Astrocyte (in vitro differentiated cells and primary cell): ENCODE measurements at places on chromosomes 16 and 17. TPM values are rescaled to one million over a fixed set of nuclear protein-coding genes. Genes with fewer than 3 reads are reported as not detected.

Gene TBX2
- total RNA-seq, result 0.50 and 0.53 TPM in 2 replicates

Gene TP53TG3C
- total RNA-seq, result not detected in 2 replicates

- peak; percentile 52 for DNase-seq
These were observed 12.5 kb downstream of the SLC16A3 start for GRCh38 chr17:82241183-82241925.

DNA sequence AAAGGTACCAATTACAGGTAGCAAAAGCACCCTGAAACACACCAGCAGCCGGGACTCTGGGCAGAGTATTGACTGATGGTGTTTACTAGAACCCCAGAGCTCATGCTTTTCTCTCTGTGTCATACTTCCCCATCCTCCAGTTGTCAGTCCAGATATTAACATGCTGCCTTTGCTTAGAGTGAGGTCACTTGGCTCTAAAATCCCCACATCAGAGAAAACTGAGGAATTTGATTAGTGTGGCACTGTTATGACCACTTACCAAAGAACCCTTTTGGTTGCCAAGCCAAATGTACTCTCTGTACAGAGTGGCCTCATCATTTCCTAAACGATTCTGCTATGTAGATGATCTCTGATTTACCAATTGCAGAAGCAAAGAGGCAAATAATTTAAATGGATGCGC lies 80.4 kb downstream of the ABCC12 start:
- DNase-seq, result peak; percentile 76

DNA sequence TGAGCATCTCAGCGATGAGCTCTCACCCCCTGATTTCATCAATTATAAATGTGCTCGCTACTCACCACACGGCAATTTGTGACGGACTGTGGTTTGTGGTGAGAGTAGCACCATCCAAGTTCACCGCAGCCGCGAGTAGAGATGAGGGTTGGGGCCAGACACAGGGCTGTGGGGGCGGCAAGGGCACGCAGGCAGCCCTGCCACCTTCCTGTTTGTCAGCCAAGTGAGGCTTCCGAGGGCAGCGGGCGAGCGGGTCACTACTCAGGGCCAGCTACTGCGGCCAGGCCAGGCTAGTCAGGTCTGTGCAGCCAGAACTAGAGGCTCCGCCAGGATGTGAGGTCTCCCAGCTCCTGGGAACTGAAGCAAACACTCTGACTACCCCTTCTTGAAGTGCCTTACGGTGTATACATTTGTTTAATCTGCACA lies 39.6 kb upstream of the MEOX1 start:
- DNase-seq, result peak; percentile 93

DNA sequence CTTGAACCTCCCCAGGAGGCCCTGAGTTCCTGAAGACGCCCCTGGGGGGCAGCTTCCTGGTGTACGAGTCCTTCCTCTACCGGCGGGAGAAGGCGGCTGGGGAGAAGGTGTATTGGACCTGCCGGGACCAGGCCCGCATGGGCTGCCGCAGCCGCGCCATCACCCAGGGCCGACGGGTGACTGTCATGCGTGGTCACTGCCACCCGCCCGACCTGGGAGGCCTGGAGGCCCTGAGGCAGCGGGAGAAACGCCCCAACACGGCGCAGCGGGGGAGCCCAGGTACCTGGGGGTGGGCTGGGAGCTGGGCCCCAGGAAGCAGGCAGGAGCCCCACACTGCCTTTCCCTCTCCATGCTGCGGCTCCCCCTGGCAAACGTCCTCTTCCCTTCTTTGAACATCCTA lies 22.0 kb downstream of the FLYWCH1 start:
- no peak for DNase-seq
